ENCODE measurements at places on chromosomes 16 and 17.

DNA sequence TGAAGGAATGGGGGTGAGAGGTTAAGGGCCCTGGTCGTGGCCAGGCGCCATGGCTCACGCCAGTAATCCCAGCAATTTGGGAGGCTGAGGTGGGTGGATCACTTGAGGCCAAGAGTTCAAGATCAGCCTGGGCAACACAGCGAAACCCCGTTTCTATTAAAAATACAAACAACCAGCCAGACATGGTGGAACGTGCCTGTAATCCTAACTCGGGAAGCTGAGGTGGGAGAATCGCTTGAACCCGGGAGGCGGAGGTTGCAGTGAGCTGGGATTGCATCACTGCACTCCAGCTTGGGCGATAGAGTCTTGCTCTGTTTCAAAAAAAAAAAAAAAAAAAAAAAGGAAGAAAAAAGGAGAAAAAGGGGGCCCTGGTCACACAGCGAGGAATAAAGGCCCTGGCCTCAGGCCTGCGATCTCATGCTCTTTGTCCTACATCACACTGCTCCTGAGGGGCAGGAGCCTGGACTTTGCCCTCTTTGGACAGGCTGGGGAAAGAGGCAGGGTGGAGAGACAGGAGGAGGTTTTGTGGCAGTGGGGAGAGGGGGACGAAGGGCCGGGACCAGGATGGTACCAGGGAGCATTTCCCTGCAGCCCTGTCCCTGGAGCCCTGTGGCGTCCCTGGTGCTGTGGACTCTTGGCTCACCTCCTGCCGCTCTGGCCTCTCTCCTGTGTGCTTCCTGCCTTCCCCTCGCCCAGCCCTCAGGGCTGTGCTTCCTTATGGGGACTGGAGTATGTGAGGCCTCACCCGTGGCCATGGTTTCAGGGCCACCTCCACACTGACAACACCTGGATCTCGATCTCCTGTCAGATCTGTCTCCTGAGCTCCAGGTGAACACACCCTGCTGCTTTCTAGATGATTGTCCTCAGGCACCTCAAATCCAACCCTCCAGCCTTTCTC, 19.7 kb upstream of the SLC25A19 start:
- DNase-seq: no peak

DNA sequence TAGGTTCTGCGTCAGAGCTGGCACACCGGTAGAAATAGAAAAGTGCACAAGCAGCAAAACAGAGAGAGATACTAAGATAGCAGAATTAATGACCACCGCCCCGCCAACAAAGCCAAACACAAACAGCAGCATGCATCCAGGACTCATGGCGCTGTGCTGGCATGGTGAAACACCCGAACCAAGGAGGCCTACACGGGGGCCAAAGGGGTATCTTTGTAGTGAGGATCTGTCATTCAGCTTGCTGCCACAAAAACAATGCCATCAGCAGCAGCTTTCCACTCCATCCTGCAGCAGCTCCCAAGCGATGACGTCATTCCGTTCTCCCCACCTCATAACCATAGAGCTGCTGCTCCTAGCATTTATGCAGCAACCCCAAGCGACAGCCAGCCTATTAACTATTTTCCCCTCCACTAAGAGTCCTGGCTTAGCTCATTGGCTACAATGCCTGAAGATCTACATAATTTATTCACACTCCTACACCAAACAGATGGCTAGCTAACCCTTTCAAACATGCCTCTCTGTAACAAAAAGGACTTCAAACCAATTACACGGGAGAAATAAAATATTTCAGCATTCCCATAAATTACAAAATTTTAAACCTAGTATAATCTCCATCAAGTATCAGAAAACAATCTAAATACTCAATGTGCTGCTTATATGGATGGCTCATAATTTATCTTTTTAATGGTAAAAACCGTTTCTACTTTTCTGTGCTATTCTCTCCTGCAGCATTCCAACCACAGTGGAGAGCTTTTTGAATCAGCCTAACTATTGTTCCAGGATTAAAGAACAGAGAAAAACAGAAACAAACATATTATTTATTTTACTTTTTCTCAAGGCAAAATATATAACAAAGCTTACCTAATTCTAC, 73.9 kb downstream of the SPAG9 start:
- DNase-seq: no peak

- DNase-seq: no peak
Measured at GRCh38 chr16:11871193-11871592, 19.9 kb upstream of the RSL1D1 start.

GRCh38 chr17:55567240-55568214, 56.3 kb upstream of the SMIM36 start:
- DNase-seq: no peak

DNA sequence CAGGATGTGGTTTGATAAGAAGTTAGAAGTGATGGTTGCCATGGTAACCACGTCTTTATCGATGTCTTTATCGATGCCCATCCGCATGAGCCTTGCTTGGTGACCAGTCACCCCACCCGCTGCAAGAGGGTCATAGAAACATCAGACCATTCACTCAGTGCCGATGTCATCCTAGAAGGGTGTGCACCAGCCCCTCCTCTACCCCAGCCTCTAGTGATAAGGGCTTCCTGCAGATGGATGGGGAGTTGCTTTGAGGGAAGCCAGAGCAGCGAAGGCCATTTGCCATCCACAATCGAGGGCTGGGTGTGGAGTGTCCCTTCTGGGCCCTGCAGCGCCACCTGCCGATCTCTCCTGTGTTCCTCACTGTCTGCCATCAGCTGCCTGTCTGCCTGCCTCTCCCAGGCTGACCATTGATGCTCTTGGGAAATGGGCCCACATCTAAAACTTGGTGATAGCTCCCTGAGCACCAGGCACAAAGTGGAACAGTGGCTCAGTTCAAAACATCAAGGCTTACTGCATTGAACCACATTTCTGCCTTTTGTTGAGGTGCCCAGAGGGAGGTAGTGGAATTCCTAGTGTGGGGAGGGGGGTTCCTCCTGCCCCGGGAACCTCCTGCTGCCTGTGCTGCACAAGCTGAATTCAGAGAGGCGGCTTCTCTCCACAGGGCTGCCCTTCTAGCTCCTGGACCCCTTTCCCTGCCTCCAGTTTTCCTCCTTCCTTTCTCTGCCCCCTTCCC, 8.9 kb downstream of the CALB2 start:
- no peak for DNase-seq

- no peak for DNase-seq
Measured at GRCh38 chr16:84136331-84137125, 8.4 kb downstream of the HSDL1 start.

GRCh38 chr16:65538976-65539375, 417.1 kb upstream of the CDH11 start:
- DNase-seq: no peak

- no peak for DNase-seq
Measured at GRCh38 chr17:45042346-45043120, 8.9 kb downstream of the DCAKD start.

DNA sequence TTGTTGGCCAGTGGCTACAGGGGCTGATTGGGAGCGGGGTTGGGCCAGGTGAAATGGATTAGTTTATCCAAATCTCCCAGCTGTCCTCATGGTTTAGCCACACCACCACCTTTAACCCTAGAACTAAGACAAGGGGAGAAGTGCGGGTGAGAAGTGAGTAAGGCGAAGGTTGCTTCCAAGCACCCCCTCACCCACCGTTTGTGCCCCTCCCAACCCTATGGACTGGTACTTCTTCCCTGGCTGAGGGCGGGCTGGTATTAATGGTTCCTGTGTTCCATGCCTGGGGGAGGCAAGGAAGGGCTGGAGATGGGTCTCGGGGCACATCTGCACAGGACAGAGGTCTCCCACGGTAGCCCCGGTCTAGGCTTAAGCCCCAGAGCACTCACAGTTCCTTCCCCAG, 25.1 kb downstream of the NT5M start:
- no peak for DNase-seq

GRCh38 chr17:76171706-76172105, 30.7 kb upstream of the FOXJ1 start:
- no peak for DNase-seq

DNA sequence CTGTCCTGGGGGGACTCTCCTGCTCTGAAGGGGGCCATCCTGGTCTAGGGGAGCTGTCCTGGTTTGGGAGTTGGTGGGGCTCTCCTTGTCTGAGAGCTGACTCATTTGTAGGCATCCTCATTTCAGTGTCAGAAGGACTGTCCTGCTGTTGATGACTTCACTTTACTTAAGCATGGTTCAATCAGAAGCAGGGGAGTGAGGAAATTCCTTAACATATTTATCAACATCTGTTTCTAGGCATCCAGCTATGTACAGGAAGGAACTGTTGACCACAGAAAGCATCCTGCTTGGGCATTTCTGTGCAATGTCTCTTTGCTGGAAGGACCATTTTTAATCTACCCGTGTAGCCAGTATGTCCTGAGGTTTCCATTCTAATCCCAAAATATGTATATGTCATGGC, 502.7 kb upstream of the HSBP1 start:
- DNase-seq: no peak

GRCh38 chr16:29893553-29893952, 5.8 kb downstream of the SEZ6L2 start:
- DNase-seq: no peak

GRCh38 chr17:67239597-67239996, 5.4 kb downstream of the HELZ start:
- DNase-seq: no peak

- DNase-seq: no peak
Measured at GRCh38 chr16:16830973-16831372, 452.0 kb downstream of the NPIPA7 start.

GRCh38 chr16:86061721-86062120, 162.8 kb downstream of the IRF8 start:
- DNase-seq: no peak

GRCh38 chr17:82772026-82772425, 20.2 kb downstream of the TBCD start:
- no peak for DNase-seq

DNA sequence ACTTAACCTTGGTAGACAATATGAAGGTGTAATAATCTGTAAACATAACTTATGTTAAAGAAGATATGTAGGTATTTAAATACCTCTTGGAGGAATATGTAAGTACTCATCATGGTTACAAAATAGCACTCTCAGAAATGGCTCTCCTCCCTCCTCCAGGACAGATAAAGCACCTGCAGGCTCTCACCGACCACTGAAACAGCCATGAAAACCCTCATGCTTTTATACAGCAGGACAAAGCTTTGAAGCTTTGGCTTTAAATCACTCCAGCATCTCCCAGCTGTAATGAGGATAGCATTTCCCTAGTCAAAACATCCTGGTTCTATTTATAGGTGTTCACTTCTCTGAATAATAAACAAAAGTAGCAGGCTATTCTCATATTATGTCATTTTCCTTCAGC, 69.1 kb upstream of the PMFBP1 start:
- no peak for DNase-seq

DNA sequence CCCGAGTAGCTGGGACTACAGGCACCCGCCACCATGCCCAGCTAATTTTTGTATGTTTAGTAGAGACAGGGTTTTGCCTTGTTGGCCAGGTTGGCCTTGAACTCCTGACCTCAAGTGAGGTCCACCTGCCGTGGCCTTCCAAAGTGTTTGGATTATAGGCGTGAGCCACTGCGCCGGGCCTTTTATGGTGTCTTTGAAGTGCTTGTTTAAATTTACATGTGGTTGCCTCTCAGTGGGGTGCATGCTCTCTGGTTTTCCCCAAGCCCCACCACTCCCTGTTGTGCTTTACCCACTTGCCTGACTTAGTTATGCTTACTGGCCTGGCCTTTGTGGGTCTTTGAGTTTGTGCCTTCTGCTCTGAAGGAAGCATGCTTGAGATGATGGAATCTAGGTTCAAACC, 132.0 kb downstream of the PRKCB start:
- DNase-seq: no peak

DNA sequence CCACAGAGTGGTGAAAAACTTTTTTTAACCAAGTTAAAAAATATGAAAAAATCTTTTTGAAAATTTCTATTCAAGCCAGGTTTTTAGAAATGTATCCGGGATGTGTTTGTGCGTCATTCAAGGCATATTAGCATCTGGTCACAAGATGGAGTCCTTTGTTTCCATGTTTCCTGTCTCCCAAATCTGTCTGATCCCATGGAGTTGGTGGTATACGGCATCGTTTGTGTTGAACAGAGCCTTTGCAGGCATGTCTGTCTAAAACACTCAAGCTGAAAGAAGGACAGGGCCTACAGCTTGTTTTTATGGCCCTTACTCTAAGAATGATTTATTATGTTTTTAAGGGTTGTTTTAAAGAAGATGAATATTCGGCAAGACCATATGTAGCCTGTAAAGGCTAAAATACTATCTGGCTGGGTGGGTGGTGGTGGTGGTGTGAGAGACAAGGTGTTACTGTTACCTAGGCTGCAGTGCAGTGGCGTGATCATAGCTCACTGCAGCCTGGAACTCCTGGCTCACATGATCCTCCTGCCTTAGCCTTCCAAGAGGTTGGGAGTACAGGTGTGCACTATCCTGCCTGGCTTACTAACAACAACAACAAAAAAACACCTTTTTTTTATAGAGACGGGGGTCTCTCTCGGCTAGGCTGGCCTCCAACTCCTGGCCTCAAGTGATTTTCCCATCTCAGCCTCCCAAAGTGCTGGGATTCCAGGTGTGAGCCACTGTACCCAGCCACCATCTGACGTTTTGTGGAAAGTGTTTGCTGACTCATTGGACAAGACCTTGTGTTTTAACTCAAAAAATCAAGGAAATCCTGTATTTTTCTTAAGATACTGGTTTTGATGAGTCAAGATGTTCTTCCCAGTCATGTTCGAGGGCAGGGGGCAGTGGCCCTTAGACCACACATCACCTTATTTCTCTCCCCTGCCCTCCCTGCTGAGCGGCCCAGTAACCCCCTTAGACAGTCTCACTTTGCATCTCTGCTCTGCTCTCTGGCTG, 52.2 kb downstream of the NDE1 start:
- no peak for DNase-seq

DNA sequence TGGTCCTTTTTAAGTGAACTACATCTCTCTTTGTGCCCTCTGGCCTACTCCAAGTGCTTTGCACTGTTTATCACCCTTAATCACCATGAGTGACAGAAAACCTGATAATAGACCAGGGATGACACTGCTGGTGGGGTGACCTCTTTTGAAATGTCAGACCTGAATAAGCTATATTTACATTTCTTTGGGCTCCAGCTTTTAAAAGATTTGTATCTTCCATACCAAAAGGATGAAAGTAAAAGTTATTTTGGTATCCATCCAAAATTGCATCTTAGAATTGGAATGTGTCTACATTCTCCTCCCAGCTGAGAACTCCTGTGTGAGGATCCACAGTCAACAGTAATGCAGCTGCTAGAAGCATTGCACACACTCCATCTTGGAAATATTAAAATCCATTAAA, 370.0 kb downstream of the CDH11 start:
- DNase-seq: no peak

GRCh38 chr17:82931699-82932517, 92.1 kb upstream of the ZNF750 start:
- DNase-seq: no peak

GRCh38 chr17:8312726-8313600, 2.9 kb downstream of the ARHGEF15 start:
- DNase-seq: no peak

- DNase-seq: no peak
Measured at GRCh38 chr17:48113201-48113676, 5.7 kb downstream of the SNX11 start.

GRCh38 chr16:2467528-2468232, 3.4 kb upstream of the NTN3 start:
- DNase-seq: no peak
